Activated CD4-positive, alpha-beta T cell treated with anti-CD3 and anti-CD28 coated beads for 4 hours (primary cell): ENCODE measurements at places on chromosomes 4 and X.

- no peak for DNase-seq
Observed at GRCh38 chr4:162201673-162202072, 37.9 kb upstream of the FSTL5 start.

DNA sequence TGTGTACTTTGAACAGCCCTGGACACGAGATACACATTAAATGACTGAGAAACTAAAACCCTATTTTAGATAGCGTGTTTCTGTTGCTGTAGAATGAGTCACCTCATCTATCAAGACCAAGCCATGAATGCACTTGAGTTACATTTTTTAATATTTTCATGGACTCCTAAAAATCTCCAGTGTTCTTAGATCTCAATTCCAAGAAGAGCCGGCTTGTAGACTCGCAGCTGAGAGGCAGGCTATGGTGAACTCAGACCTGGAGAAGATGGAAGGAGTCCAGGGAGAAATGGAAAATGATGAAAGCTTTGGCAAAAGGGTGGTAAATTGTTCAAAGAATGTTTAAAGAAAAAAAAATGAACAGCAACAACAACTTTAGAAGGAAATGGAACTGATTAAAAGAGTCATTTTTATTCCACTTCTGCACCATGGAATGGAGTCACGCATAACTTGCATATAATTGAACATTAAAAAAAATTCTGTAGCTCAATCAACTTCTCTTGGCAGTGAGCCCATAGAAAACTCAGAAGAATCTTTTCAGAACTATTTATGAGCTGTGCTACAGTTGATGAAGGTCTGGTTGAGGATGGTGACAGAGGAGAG, 129.8 kb downstream of the MXRA5 start:
- no peak for DNase-seq

DNA sequence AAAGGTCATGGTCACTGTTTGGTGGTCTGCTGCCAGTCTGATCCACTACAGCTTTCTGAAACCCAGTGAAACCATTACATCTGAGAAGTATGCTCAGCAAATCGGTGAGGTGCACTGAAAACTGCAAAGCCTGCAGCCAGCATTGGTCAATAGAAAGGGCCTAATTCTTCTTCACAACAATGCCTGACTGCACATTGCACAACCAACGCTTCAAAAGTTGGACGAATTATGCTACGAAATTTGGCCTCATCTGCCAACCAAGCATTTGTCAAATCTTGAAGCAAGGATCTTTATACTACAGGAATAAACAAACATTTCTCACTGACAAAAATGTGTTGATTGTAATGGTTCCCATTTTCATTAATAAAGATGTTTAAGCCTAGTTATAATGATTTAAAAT, 90.4 kb downstream of the EIF4E start:
- DNase-seq: no peak

DNA sequence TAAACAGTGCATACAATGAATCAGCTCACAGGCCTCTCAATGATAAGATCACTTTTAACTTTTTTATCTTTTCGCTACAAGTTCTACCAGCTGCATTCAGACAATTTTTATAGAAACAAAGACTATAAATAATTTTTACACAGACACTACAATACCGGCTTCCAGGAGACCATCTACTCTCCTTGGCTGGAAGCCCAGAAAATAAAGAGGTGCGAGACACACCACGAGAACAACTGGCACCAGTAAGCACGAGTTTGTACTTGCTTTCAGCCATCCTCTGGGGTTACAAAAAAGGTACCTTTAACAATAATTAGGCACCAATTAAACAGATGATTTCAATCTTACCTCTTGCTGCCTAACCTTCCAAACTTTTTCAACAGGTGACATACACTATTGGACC, 11.2 kb upstream of the PRDX4 start:
- no peak for DNase-seq

- DNase-seq: no peak
Observed at GRCh38 chrX:151363316-151363715, 33.7 kb upstream of the VMA21 start.
